Aortic smooth muscle cell (primary cell): ENCODE measurements at places on chromosomes 5 and 9. TPM values are rescaled to one million over a fixed set of nuclear protein-coding genes. Genes with fewer than 3 reads are reported as not detected.

Gene C1QTNF3
- total RNA-seq: 0.79 and 1.6 TPM in 2 replicates

Gene UNC5A
- total RNA-seq: 0.12 and 0.40 TPM in 2 replicates

Gene ANGPTL2
- total RNA-seq: 44.6 and 56.7 TPM in 2 replicates

Gene CCDC183
- total RNA-seq: 0.19 and 0.26 TPM in 2 replicates

Gene PCDHA9
- under 0.01 and 0.06 TPM in 2 replicates for total RNA-seq

Gene ZNF366
- under 0.01 and 0.06 TPM in 2 replicates for total RNA-seq

Gene CAMK2A
- under 0.01 and 0.12 TPM in 2 replicates for total RNA-seq

Gene PCDHGC4
- 2.0 and 3.2 TPM in 2 replicates for total RNA-seq

Gene GRXCR2
- not detected in 2 replicates for total RNA-seq

Gene ETF1
- 99.9 and 119 TPM in 2 replicates for total RNA-seq

Gene GBGT1
- total RNA-seq: 3.5 and 3.8 TPM in 2 replicates

Gene PKD2L2
- total RNA-seq: not detected in 2 replicates

Gene KLF4
- total RNA-seq: 25.3 and 32.1 TPM in 2 replicates

Gene GABRG2
- not detected in 2 replicates for total RNA-seq

Gene PCDHA13
- under 0.01 and 0.19 TPM in 2 replicates for total RNA-seq

Gene ADAMTS2
- total RNA-seq: 36.5 and 52.8 TPM in 2 replicates

Gene FOXD4L5
- under 0.01 and 0.06 TPM in 2 replicates for total RNA-seq

Gene TRIO
- 99.9 and 131 TPM in 2 replicates for total RNA-seq

Gene KCNIP1
- total RNA-seq: not detected in 2 replicates

Gene TEK
- total RNA-seq: 2.1 and 3.4 TPM in 2 replicates

Gene RNF183
- not detected in 2 replicates for total RNA-seq

Gene IL7R
- 0.12 and 0.13 TPM in 2 replicates for total RNA-seq

Gene PCDH12
- 1.7 and 3.6 TPM in 2 replicates for total RNA-seq

Gene RELL2
- 1.5 TPM in 2 replicates for total RNA-seq

Gene DNAI1
- not detected in 2 replicates for total RNA-seq

Gene BTNL3
- total RNA-seq: not detected in 2 replicates

Gene BRINP1
- total RNA-seq: 0.56 and 1.3 TPM in 2 replicates

Gene PFN3
- total RNA-seq: not detected in 2 replicates

Gene NTRK2
- total RNA-seq: 0.26 and 0.62 TPM in 2 replicates

Gene GHR
- 3.4 and 3.6 TPM in 2 replicates for total RNA-seq

Gene RBM27
- 25.6 and 26.3 TPM in 2 replicates for total RNA-seq

Gene IL33
- 180 and 337 TPM in 2 replicates for total RNA-seq

Gene ITK
- not detected in 2 replicates for total RNA-seq

Gene CTXN3
- not detected in 2 replicates for total RNA-seq

Gene DDX4
- not detected in 2 replicates for total RNA-seq

Gene TOR4A
- 35.2 and 35.7 TPM in 2 replicates for total RNA-seq

Gene PCDHGB5
- 21.0 and 29.1 TPM in 2 replicates for total RNA-seq

Gene C5orf58
- 0.26 TPM in 1 of 2 replicates, not detected in the other for total RNA-seq

Gene NOL6
- 17.5 and 24.0 TPM in 2 replicates for total RNA-seq

Gene SMIM23
- total RNA-seq: not detected in 2 replicates

Gene CCDC192
- not detected in 2 replicates for total RNA-seq

Gene ACSL6
- total RNA-seq: 0.25 TPM in 1 of 2 replicates, not detected in the other

Gene TCERG1
- total RNA-seq: 24.4 and 26.6 TPM in 2 replicates

Gene PFDN1
- total RNA-seq: 37.9 and 43.2 TPM in 2 replicates
